RPMI8226 (cell line): ENCODE measurements at places on chromosomes 1 and 21.

- no peak for DNase-seq
Observed at GRCh38 chr1:151775894-151776664, 12.8 kb upstream of the MRPL9 start.

DNA sequence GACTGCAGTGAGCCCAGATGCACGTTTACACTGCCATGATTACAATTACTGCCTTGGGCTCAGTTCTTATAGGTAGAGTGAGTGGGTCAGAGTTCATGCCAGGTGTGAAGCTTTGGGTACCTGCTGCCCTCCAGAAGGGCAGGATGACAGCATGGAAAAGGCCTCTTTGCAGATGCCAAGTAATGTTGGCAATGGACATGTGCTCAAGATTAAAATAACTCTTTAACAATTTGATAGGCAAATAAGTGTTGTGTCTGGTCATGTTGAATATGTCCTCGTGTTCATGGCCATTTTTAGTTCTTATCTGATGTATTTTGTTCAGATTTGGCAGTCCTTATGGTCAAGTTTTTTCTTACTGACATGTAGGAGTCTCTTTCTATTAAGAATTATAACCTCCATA is 34.8 kb downstream of the S100B start:
- no peak for DNase-seq

DNA sequence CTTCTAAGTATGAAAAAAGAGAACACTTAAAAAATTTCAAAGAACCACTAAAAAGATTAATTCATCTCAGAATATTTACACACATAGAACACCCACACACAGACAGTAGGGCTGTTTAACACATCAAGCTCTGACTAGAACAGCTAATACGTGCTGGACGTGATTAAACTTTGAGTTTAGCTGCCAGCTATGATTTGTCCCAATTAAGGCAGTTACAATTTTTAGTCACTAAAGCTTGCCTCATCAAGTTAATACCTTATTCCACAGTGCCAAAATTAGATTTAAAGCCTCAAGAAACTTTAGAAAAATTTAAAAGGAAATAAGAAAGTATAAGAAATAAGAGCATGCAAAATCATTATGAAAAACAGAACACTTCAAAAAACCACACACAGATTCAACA is 18.9 kb downstream of the SLC16A1 start:
- no peak for DNase-seq

DNA sequence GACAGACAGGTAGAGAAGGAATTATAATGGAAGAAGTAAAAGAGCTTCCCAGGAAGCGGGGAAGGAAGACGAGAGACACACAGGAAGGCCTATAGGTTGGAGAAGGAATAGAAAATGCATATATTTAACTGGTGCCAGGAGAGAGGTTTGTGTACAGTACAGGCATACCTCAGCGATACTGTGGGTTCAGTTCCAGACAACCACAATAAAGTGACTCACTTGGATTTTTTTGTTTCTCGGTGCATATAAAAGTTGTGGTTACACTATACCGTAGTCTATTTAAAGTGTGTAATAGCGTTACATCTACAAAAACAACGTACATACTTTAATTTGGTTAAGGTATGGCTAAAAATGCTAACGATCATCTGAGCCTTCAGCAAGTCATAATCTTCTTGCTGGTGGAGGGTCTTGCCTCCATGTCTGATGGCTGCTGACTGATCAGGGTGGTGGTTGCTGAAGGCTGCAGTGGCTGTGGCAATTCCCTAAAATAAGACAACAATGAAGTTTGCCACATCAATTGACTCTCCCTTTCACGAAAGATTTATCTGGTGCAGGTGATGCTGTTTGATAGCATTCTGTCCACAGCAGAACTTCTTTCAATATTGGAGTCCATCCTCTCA is 16.0 kb downstream of the YARS1 start:
- DNase-seq, result no peak

DNA sequence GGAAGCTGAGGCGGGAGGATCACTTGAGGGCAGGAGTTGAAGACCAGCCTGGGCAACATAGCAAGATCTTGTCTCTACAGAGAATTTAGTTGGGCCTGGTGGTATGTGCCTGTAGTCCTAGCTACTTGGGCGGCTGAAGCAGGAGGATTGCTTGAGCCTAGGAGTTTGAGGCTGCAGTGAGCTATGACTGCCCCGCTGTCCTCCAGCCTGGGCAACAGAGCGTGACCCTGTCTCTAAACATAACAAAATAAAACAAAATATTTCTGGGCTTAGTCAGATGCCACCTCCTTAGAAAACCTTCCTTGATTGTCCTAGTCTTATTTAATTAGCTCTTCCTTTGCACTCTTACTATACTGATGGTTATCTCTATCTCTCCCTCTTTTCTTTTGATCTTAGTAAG is 8.5 kb downstream of the TGFB2 start:
- DNase-seq, result no peak

GRCh38 chr1:191151321-191151807 is 673.7 kb upstream of the BRINP3 start:
- no peak for DNase-seq

GRCh38 chr1:118504867-118505266 is 319.8 kb upstream of the SPAG17 start:
- peak; percentile 3 for DNase-seq

GRCh38 chr1:84797603-84798002 is 95.4 kb downstream of the LPAR3 start:
- no peak for DNase-seq
